ENCODE measurements at places on chromosomes 2 and 18.

- DNase-seq, result no peak
Measured at GRCh38 chr18:31736630-31737029, 24.1 kb downstream of the SLC25A52 start.

- DNase-seq, result no peak
Measured at GRCh38 chr2:50346629-50347357, 685.1 kb downstream of the NRXN1 start.

GRCh38 chr2:67572721-67573435, 175.7 kb downstream of the ETAA1 start:
- DNase-seq, result no peak

- no peak for DNase-seq
Measured at GRCh38 chr2:196293751-196294515, 122.6 kb upstream of the STK17B start.

GRCh38 chr18:35572644-35573043, 8.9 kb upstream of the GALNT1 start:
- DNase-seq, result no peak

DNA sequence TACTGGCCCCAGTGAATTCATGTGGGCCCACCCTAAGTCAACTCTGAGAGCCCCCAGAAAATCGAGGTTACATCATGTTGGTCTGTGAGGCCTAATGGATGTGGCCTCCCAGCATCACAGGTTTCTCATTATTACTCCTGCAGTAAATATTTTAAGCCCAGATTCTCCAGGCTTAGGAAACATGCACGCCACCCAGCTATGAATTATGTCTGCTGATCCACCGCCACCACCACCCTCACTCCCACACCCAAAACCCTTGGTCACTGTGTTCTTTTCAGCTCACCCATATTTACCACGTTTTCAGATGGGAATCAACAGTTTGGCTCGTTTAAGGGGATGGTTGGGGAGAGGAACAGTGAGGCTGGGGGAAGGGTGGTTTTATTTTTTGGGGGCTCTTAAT, 128.6 kb downstream of the NCK2 start:
- DNase-seq, result no peak

- DNase-seq, result no peak
Measured at GRCh38 chr2:26324903-26325302, 21.0 kb upstream of the SELENOI start.

DNA sequence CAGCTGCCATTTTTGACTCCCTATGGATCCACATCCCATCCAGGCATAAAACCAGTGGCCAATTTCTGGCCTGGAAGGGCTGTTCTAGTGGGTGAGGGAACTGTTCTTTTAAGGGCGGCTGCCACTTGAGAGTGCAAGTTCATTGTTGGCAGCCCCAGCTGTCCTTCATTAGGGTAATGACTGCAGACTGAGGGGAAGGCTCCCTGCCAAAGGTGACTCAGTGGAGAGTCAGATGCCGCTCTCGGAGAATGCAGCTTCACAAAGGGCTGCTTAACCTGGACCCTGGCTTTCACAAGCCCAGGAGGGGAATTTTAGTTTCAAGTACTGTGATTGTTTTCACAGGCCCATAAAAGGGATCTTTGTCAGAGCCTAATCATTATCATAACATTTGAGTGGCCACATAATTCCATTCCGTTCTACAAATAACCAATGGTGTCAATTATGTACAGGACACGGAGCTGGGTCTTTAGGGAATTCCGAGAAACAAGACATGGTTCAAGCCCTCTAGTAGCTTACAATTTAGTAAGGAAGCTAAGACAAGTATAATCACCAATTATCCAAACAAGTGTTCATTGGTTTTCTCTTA, 235.7 kb downstream of the CDCA7 start:
- no peak for DNase-seq

Measured in activated naive CD4-positive, alpha-beta T cell (primary cell).